Fibroblast of skin of left quadriceps (primary cell): ENCODE measurements at places on chromosomes 16 and 17.

GRCh38 chr16:58614212-58614611 is 15.4 kb downstream of the CNOT1 start:
- no peak for DNase-seq

- DNase-seq = no peak
Observed at GRCh38 chr17:50165867-50166517, at the start of gene SGCA. Gene SGCA, plus strand, starts transcription at chr17:50166005. Its CDS starts 36 bp downstream, at chr17:50166041.

DNA sequence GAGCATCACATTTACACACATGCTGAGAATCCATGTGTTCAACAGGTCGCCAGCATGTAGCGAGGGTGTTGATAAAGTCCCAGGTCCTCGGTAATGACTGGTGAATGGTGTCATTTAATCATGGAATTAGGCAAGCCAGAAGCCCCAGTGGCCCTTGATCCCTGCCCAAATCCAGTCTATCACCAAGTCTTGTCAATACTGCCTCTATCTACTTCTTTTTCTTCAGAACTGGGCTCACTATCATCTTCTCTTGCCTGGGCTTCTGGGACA is 31.3 kb upstream of the MED13 start:
- DNase-seq = no peak

DNA sequence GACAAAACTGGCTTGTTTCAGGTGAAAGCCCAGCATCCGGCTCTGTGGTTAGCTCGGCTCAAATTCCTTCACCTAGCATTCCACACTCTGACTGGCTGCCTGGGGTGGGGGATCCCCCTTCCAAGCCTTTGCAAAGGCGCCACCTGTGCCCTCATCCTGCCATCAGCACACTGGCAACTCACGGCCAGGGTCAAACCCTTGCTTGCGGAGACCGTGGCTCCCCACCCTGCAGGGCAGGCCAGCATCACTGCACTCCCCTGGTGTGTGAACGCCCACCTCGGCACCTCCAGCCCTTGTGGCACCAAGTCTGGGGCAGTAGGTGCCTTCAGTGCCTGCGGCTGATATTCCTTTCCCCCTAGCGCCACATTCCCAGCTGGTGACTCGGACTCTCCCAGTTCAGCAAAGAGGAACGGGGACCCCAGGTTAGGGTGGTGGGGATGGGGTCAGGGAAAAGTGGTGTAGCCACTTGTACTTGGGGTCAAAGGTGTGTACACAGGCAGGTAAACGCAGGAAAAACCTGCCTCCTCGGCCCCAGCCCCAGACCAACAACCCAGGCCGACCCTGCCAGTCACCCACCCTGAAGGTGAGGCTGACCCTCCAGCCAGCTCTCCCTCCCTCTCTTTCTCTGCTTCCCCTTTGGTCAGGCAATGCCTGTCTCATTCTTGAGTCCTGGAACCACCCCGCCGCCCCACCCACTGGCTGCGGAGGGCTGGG is 1.1 kb downstream of the FLII start:
- no peak for DNase-seq
